IMR-90 (cell line): ENCODE measurements at places on chromosomes 3 and 15. TPM values are rescaled to one million over a fixed set of nuclear protein-coding genes. Genes with fewer than 3 reads are reported as not detected.

The PLS1 gene
- 0.90 and 1.7 TPM in 2 replicates for total RNA-seq

The SNX33 gene
- 11.9 and 12.7 TPM in 2 replicates for total RNA-seq

The GP5 gene
- under 0.01 TPM in 2 replicates for total RNA-seq

The CFAP100 gene
- not detected in 2 replicates for total RNA-seq

The PRR23C gene
- total RNA-seq, result not detected in 2 replicates

The HTR3C gene
- not detected in 2 replicates for total RNA-seq

The RAB27A gene
- 4.8 and 8.6 TPM in 2 replicates for total RNA-seq

The CCR5 gene
- not detected in 2 replicates for total RNA-seq

The HESX1 gene
- total RNA-seq, result 0.36 TPM in 1 of 2 replicates, not detected in the other

The GNB4 gene
- 112 and 131 TPM in 2 replicates for total RNA-seq

The SMCO1 gene
- total RNA-seq, result not detected in 2 replicates

The TNK2 gene
- 2.2 TPM in 2 replicates for total RNA-seq

The HRG gene
- total RNA-seq, result not detected in 2 replicates

The PGBD4 gene
- 1.3 and 1.9 TPM in 2 replicates for total RNA-seq

The CADPS gene
- not detected in 2 replicates for total RNA-seq

DNA sequence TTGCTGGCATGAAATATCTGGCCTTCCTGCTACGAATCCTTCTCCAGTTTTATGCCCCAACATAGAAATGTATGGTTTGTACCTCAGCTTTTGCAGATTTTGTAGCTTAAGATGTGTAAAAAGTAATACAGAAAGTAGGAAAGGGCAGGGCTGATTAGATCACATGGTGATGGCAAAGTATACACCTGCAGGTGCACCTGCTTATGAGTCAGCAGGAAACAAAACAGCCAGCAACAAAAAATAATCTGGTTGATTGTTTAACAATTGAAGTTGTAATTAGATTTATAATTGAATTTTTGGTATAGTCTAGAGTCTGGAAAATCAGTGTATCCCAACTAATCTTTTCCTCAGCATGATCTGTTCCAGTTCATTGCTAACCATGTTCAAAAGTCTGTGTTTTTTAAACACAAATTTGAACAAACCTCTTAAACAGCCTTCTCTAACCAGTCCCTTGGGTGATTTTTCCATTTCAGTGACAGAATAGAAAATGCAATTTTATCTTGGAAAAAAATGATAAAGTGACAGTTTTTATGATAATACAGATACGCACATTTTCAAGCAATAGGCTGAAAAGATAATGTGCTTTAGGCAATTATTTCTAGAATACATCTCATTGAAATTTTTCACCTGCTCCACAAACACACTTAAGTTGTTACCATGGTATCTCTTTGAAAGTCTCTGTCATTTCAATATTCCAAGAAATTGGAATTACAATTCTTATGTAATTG is 477.4 kb downstream of the NAALADL2 start:
- DNase-seq, result no peak

DNA sequence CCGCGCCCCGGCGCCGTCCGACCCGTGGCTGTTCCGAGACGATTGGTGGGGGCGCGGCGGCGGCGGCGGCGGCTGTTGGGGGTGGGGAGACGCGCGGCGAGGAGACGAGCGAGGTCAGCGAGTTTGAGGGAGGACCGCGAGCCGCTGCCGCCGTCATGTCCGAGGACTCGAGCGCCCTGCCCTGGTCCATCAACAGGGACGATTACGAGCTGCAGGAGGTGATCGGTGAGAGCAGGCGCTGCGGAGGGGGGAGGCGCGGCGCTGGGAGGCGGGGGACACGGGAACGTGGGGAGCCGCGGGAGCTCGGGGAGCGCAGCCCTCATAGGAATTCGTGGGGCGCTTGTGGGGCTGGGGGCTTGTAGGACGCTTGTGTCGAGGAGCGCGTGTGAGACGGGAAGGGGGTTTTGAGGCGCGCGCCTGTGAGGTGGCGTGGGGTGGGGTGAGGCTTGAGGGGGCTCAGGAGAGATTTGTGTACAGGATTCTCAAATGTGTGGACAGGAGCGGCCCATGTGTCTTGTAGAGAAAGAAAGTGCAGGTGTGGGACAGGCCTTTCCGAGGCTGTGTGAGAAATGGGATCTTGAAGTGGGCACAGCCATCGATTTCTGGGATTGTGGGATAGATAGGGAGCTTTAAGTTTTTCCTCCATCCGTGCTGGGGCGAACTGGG is 518 bp downstream of the OXSR1 start:
- peak; percentile 46 for DNase-seq

- DNase-seq, result peak; percentile 47
Measured at GRCh38 chr3:146148468-146148931, 12.5 kb downstream of the PLOD2 start.

GRCh38 chr3:20353286-20353685 is 167.3 kb upstream of the SGO1 start:
- no peak for DNase-seq

DNA sequence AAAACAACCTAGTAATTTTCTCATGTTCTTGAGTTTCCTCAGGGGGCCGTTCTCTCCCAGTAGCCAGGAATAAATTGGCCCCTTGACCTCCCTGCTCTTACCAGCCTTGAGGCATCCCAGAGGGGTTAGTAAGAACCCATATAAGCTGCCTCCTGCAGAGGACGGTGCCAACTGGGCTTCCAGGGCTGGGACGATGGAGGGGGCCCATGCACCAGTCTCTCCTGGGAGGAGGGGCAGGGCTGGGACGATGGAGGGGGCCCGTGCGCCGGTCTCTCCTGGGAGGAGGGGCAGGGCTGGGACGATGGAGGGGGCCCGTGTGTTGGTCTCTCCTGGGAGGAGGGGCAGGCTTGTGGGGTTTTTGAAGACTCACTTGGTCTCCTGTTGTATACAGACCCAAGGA is 22.0 kb downstream of the LINGO1 start:
- DNase-seq, result no peak

GRCh38 chr3:134796281-134797056 is 1.4 kb downstream of the EPHB1 start:
- DNase-seq, result no peak

DNA sequence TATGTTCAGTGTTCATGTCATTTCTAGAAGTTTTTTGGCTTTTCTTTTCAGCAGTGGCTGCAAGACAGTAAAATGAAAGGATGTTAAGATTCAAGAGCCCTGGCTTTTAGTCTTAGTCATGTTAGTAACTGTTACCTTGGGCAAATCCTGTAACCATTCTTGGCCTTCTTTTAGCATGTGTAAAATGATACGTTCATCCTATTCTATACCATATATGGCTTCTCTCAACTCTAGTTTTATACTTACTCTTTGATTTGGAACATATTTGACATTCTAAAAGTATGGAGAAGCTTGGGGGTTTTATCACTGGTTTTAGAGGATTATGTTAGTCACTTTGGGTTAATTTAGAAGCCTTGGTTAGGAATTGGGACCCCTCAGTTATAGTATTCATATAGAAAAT is 20.1 kb downstream of the GTF2E1 start:
- peak; percentile 68 for DNase-seq

DNA sequence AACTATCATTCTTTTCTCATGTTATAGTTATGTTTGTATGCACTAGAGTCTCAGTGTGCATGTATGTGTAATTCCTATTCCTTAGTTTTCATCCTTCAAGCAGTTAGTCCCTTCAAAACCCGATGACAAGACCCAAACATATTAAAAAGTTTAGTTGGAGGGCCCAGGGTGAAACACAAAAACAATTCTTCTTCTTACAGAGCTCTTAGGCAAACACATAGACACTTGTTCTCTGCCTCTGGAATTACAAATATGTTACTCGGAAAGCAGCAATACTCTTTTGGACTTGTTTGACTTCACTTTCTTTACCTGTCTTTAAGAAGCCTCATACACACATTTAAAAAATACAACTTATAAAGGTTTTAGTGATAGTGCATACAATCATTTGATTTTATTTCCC is 763 bp upstream of the CNTN6 start:
- DNase-seq, result no peak

GRCh38 chr15:41494922-41495735 is 1.5 kb downstream of the ITPKA start:
- DNase-seq, result no peak

DNA sequence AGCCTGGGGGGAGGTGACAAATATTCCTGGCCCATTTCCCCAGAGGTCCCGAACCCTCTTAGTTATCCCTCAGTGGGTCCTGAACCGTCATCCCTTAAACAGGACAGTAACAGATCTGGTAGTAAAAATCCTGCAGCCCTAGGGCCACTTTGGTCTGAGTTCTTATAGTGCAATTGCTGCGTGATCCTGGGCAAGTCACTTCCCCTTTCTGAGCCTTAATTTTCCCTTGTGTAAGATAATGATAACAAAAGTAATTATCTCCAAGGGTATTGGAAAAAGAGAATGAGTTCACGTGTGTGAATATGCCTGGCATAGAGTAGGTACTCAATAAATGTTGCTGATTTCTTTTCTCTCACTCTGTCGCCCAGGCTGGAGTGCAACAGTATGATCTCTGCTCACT is 2.9 kb upstream of the JAGN1 start:
- DNase-seq, result no peak

DNA sequence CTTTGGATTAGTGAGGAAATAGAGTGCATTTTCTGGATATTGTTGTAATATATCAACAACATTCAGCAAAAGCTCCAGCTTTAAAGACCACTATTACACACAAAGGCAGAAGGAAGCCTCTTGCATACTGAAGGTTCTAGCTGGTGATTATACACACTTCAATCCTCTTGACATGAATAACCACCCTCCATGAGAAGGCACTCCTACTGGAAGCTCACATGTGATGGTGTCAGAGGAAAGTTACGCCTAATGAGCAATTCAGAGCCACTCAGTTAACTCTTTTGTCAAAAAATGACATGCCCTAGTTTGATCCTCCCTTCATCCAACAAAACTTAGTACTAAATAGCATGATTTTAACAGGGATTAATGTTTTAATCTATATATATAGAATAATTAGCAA is 124.6 kb upstream of the LYSMD4 start:
- DNase-seq, result no peak

GRCh38 chr3:58351920-58352319 is 19.2 kb downstream of the PXK start:
- DNase-seq, result no peak

DNA sequence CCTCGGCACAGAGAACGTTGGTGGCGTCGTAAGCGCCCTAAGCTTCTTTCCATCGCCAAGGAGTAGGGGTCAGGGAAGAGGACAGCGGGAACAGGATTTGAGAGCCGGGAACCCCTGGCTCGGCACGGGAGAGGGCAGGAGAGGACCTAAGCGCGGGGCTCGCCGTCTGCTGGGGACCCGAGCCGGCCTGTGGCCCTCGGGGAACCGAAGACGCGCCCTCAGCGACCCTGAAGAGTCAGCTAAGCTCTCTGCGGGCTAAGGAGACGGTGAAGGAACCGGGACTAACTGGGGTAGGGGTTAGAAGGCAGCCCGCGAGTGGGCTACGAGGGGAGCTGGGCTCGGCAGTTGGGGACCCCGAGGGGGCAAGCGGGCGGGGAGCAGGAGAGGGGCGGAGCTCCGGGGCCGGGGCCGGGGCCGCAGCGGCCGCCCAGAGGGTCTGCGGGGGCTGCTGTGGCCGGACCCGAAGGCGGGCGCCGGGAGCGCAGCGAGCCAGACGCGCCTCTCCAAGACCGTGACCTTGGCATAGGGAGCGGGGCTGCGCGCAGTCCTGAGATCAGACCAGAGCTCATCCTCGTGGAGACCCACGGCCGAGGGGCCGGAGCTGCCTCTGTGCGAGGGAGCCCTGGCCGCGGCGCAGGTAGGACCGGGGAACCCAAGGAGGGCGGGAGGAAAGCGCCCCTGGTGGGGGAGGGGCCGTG is 574 bp downstream of the CASR start:
- DNase-seq, result no peak

- peak; percentile 63 for DNase-seq
Measured at GRCh38 chr3:113035387-113035982, 44.7 kb downstream of the GTPBP8 start.

DNA sequence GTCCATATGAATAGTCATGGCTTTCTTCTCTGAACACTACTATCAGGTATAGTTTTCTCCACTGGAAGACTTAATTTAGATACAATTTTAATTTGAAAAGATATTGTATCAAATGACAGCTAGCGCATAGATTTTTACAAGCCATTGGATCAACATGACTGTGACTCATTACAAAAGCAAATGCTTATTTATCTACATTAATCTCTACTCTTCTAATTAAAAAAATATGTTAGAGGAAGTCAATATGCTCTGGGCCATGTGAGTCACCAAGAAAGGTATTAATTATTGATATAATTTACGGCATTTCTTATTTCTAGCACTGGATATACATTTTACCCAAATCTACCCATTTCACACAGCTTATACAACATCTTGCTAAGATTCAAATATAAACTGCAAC is 800.3 kb upstream of the GBE1 start:
- DNase-seq, result no peak

- DNase-seq, result peak; percentile 86
Measured at GRCh38 chr15:40092256-40092978, 16.3 kb downstream of the BMF start.

- peak; percentile 48 for DNase-seq
Measured at GRCh38 chr15:101198800-101199199, 53.0 kb downstream of the CHSY1 start.

- no peak for DNase-seq
Measured at GRCh38 chr3:35635926-35636683, 3.2 kb upstream of the ARPP21 start.

DNA sequence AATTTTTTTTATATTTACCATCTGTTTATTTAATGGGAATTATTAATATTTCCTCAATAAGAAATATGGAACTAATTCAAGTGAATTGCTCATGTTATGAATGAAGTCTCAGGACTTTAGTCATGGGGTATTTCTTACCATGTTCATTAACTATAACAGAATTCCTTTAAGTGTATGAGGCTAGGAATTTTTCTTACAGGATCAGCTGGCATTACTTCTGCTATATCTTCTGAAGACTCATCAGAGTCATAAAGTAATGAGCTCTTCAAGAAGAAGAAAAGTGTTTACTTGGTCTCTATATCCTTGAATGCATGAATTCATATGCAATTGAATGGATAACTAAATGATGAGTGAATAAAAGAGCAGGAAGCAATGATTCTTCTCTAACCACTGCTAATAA is 486.8 kb upstream of the THBS1 start:
- peak; percentile 47 for DNase-seq

- DNase-seq, result no peak
Measured at GRCh38 chr3:39022286-39022630, 29.5 kb downstream of the SCN11A start.

DNA sequence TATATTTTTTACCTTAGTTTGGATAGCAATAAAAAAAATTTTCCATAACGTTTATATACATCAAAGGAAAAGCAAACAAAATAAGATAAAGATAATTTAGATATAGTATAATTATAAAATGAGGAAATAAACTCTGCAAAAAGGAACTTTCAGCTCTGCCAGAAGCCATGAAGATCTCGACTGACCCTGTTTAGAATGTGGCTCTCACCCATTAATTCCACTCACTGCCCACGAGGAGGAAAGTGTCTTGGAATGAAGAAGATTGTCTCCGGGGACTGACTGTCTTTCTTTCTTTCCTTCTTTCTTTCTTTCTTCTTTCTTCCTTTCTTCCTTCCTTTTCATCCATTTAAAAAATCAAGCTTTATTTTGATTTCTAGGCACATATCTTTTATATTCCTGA is 20.1 kb upstream of the PRR20G start:
- DNase-seq, result no peak

GRCh38 chr3:32571192-32571485 is 481 bp upstream of the DYNC1LI1 start:
- no peak for DNase-seq
